ENCODE measurements at places on chromosomes 12 and 14.

DNA sequence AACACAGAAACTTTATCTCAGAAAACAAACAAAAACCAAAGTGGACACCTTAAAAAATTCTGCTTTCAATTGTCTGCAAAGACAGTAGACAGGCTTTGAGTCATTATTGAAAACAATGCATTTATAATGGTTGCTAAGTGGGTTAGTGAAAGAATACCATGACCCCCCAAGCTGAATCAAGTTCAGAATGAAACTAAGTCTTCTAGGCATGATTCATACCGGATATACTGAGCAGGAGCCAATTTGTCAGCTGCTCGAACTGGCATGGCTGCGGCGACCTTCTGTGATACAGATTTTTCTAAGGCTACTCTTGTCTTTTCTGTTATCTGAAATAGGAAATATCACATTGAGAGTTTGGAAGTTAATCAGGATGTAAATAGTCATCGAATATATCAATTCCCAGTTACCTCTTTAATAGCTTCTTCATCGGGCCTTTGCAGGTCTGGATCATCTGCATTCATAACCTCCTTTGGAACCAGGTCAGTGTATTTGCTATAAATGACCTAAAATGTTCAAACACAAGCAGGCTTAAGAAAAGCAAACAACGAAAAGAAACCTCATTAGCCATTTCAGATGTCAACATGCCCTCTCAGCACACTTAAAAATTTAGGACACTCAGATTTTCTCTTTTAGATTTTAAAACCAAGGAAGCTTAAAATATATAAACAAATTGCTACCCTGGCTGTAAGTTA, 22.3 kb downstream of the SNW1 start:
- DNase-seq: no peak

- no peak for DNase-seq
These were observed 757.7 kb upstream of the TMEM132C start for GRCh38 chr12:127509066-127509778.

GRCh38 chr12:131087991-131088700, 134.4 kb downstream of the ADGRD1 start:
- no peak for DNase-seq

GRCh38 chr12:2115101-2115845, 62.5 kb downstream of the CACNA1C start:
- DNase-seq: no peak

GRCh38 chr14:62097072-62097471, 334.9 kb downstream of the SNAPC1 start:
- no peak for DNase-seq

- DNase-seq: no peak
These were observed 10.7 kb downstream of the NR1H4 start for GRCh38 chr12:100484183-100484886.

DNA sequence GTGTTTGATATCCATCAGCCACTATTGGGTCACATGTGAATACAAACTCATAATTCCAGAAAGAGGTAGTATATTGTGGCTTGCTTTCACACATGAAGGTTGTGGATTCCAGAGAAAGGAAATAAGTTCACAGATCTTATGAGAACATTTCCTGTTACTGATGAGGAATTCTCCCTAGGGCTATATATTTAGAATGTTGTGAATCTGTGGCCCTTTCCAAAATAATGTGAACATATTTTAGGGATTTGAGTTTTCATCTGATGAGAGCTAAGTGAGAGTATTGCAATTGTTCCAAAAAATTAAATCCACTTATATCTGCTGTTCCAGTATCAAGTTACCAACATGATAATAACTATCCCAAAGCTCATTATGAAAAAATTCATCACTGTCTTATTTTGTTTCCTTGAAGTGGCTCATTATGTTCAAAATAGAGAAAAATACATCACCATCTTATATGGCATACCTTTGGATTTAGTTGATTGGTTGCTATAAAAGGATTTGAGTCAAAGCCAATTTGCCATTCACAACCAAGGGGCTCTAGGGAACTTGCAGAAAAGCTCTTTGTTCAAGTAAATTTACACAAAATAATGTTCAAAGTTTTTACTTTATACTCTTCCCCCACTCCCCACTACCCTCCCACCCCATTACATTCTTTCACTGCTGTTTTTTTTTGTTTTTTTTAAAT, 76.3 kb downstream of the MYRFL start:
- DNase-seq: no peak

DNA sequence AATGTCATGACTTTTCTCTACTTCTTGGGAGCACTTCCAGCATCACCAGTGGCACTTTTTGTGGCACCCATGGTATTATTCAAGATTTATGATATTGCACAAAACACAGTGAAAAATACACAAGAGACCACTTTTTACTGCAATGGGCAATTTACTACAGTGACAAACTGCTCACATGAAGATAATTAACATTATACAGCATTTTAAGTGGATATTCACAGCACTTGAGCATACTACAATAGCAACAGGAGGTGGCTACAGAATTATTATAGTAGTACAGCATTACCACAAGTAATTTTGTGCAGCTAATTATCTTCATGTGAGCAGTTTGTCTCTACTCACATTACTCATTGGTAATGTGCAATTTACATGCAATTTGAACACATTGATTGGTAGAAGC, 18.3 kb downstream of the IL26 start:
- no peak for DNase-seq

- DNase-seq: no peak
These were observed 527.2 kb downstream of the FLRT2 start for GRCh38 chr14:86057018-86057667.

GRCh38 chr12:47734725-47735480, 9.6 kb upstream of the ENDOU start:
- no peak for DNase-seq

DNA sequence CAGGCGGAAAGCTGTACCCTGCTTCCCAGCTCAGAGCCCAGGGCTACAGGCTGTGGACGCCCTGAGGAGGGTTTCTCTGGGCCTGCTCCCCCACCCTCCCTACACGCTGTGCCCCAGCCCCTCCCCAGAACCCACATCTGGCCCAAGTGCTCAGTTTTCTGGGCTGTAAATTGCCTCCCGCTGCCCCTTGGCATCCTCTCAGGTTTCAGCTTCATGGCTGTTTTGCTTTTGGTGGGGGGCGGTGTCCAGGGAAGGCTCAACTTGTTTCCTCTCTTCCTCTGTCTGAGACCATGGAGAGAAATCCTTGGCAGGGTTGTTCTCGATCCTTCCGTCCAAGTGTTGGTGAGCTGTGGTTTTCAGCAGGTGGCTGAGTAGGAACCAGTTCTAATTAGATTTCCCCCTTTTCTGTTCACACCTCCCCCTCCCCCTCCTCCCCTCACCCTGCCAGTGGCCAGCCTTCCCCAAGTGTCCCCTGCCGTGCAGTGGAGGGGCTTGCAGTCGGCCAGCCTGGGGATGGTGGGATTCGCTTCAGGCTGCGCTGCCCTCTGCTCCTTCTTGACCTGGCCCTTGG, 61.8 kb downstream of the TSPAN9 start:
- no peak for DNase-seq

- DNase-seq: no peak
These were observed 94.7 kb upstream of the DDHD1 start for GRCh38 chr14:53247596-53248370.

DNA sequence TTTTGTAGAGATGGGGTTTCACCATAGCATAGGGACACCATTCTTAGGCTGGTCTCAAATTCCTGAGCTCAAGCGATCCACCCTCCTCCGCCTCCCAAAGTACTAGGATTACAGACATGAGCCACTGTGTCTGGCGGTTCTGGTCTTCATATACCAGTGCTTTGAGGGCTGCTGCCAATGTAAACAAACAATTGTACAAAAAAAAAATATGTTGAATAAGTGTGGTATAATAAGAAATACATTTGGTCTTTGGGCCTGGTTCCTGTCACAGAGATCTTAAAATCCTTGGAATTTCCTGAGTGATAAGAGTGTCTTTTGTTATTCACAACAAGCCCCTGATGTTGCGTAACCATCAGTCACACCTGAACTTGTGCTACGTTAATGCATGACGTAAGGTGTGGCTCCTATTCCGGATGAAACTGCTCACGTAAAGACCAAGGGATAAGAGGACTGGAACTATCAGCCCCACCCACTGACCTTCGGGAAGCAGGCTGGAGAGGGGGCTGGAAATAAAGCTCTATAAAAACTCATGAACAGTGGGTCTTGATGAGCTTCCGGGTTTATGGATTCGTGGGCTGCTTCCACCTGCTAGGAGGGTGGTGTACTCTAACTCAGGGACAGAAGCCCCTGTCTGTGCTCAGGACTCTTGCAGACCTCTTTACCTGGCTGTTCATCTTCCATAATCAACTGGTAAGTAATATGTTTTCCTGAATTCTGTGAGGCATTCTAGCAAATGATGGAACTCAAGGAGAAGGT, 16.5 kb upstream of the RIMKLB start:
- no peak for DNase-seq

- DNase-seq: no peak
These were observed 23.1 kb downstream of the TMED10 start for GRCh38 chr14:75153295-75153694.
